HT1080 (cell line): ENCODE measurements at places on chromosomes 3 and 15. TPM values are rescaled to one million over a fixed set of nuclear protein-coding genes. Genes with fewer than 3 reads are reported as not detected.

Gene PCLAF
- 52.0 and 120 TPM in 2 replicates for total RNA-seq

DNA sequence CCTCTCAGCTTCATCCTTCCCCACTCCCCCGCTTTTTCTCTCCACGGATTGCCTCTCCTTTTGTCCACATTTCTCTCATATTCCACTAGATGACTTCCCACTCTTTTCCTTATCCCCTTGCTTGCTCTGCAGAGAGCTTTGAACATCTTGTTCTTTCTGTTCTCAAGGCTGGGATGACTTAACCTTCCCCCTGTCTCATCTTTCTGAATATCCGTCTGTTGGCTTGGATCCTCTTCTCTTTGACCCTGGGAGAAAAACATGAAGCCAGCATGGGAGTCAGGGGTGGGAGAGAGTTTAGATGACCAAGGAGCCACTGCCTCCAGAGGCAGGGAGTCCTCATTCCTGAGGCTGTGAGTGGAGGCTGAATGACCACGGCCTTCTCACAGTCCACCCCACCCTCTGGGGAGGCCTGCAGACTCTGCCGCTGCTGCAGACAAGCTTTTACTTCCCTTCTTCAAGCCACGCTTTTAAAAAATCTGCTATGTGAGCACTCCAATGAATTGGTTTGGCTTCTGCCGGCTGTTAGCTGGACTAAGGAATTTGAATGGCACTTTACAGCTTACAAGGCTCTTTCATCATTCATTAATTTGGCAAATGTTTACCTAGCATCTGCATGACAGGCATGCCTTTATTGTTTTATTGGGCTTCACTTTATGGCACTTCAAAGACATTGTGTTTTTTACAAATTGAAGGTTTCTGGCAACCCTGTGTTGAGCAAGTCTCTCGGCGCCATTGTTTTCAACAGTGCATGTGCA lies 111.6 kb upstream of the SLC6A6 start:
- DNase-seq: no peak

- DNase-seq: no peak
These were observed 9.1 kb downstream of the POMGNT2 start for GRCh38 chr3:43096761-43097160.

Gene ABHD14A
- 24.6 and 25.1 TPM in 2 replicates for total RNA-seq

Gene FRMD4B
- 12.9 and 19.1 TPM in 2 replicates for total RNA-seq

DNA sequence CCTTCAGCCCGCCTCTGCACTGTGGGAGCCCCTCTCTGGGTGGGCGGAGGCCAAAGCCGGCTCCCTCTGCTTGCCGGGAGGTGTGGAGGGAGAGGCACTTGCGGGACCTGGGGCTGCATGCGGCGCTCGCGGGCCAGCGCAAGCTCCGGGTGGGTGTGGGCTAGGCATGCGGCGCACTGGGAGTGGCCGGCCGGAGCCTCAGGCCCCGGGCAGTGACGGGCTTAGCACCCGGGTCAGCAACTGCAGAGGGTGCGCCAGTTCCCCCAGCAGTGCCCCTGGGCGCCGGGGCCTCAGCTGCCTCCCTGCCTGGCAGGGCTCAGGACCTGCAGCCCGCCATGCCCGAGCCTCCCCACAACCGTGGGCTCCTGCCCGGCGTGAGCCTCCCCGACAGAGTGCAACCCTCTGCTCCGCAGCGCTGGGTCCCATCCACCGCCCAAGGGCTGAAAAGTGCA lies 98.9 kb upstream of the POU1F1 start:
- no peak for DNase-seq

DNA sequence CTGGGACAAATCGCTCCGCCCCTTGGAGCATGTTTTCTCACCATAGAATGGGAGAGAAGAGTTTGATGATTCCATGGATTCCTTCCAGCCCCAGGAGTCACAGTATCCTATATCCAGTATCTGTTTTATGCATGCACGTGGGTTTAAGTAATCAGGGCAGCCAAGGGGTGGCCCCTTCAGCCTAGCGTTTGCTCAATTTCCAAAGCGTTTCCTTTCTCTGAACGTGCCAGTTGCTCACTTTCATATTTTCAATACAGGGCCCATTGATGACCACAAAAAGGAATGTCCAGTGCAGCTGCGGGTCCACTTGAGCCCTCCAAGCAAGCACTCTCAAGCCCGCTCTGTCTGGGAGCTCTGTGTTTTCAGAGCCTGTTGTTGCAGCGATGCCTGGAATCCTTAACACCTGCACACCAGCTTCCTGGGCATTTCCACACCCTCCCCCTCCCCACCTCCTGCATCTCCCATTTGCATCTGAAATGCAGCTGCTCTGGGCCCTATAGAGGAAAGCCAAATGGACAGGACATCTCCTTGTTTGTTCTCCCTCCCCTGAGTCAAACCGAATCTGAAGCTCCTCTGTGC lies 164.3 kb upstream of the LPP start:
- DNase-seq: no peak

- DNase-seq: peak; percentile 48
These were observed 133.7 kb upstream of the POU1F1 start for GRCh38 chr3:87410110-87410509.

DNA sequence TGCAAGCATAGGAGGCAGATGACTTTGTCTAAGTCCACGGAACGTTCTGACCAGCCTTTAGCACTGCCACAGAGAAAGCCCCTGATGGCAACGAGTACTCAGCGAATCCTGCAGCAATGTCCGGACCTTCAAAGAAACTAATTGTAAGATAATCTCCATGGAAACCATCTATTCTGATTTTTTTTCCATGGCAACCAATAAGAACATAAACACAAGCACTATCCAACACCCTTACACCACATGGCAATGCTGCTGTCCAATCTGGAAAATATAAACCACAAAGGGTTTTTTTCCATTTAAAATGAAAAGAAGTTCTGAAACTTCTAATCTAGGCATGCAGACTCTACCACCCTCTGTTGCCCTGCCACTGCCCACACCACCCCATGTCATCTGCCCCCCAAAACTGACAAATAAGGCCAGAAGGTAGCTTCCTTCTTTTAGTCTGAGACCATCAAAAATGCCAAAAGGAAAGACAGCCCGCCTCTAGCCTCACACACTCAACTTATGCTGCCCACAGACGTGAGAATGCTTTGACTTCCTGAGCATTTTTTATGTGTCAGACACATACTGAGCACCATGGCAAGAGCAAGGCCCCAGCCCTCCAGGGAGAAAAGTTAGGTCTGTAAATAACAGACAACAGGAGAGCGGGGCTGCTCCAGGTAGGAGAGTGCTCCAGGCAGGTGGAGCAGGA lies 44.5 kb downstream of the POC1A start:
- no peak for DNase-seq

DNA sequence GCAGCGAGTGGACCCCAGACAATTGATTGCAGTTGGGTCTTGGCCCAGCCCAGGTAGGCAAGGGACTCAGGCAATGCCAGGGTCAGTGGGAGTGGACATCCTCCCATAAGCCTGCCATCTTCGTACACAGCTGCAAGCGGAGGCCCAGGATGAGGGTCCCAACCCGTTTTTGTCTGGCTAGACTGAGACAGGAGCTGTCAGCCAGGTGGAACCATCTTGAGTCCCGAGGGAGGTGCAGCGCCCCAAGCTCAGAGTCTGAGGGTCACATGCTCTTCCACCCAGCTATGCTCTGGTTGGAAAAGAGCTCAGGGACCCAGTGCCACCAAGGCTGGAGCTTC lies 22.6 kb upstream of the IP6K2 start:
- no peak for DNase-seq

Gene SEMA3F
- total RNA-seq: 45.7 and 48.6 TPM in 2 replicates

DNA sequence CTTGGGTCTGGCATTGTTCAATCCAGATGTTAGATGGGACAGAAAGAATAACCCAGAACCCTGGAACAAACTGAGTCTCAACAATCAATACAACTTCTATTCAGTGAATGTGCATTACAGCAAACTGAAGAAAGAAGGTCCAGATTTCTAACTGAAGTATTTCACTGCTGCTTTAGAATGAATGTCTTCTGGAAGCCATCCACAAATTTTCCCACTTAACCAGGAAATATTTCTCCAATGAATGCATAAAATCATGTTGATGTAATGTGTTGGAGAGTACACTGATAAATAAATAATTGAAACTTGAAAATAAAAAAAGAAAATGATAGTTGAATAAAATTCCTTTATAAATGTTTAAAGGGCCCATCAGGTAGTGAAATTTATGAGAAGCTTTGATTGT lies 658.6 kb downstream of the ZBBX start:
- no peak for DNase-seq

Gene GYG1
- 53.1 and 79.4 TPM in 2 replicates for total RNA-seq

GRCh38 chr15:35998663-35999602 lies 453.0 kb upstream of the DPH6 start:
- DNase-seq: no peak

DNA sequence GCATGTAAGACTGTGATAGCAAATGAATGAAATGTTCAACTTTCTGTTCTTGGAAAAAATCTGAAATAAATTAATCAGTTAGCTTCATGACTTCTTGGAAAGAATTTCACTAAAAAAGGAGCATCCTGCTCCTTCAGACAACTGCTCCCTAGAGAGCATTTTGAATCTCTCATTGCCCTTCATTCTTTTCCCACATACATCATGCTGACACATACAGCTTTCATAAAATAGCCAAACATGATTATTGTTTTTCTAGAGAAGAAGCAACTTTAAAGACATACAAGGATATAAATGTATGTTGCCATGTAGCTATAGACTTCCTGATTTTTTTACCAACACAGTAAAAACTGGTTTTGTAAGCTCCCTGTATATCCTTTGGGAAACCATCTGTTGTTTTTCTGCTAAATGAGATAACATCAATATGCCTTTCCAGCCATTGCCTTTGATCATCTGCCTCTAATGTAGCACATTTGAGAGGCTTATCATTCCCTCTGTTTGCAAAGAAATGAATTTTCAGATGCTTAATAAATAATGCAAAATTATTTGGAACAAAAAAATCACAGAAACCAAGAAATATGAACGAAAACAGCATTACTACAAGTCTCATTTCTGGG lies 248.2 kb upstream of the GPR149 start:
- no peak for DNase-seq

DNA sequence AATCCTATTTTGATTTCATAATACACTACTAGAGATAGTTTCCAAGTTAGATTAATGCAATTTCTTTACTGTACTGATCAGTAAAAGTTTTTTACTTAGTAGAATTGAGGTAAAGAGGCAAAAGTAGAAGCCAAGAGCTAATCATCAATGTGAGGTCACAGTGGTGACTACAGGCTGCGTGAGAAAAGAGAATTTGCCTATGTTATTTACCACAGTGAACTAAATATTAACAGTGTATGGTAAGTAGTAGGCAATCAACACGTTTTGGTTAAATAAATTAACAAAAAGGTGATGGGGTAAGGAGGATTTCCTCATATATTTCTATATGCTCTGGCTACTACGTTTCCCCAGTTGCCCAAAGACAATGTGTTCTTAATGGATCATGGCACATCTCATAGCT lies 202.2 kb upstream of the CMC1 start:
- DNase-seq: no peak

- no peak for DNase-seq
These were observed 44.7 kb downstream of the FAM43A start for GRCh38 chr3:194730365-194730764.

DNA sequence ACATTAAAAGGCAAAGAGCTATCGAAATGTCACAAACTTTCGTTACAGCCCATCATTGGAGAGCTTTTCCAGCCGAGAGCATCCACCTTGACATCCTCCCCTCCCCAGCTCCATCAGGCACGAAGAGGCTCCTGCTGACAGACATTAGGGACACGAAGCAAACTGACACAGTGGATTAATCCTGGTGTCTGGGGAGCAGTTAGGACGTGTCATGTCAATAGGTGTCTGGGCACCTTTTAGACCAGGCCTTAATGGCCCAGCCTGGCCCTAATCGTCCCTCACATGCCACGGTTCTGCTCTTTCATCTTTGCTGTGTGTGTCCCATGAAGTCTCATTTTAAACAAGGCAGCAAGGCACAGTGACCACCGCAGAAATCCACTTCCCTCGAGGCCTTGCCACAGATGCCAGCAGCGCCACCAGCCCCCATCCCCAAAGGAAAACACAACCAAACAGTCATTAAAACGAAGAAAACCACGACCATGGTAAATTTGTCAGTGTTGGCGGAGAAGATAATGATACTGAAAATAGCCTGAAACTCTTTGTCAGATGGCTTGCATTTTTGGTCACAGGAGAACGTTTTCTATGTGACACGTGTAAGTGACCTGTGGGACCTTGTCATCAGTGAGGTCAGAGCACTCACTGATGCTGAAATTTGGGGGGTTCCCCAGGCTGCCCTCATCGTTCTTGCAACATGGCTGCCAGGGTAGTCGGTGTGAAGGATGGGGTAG lies 16.3 kb upstream of the PCSK6 start:
- DNase-seq: no peak
